ENCODE measurements at places on chromosomes 2 and 18.

DNA sequence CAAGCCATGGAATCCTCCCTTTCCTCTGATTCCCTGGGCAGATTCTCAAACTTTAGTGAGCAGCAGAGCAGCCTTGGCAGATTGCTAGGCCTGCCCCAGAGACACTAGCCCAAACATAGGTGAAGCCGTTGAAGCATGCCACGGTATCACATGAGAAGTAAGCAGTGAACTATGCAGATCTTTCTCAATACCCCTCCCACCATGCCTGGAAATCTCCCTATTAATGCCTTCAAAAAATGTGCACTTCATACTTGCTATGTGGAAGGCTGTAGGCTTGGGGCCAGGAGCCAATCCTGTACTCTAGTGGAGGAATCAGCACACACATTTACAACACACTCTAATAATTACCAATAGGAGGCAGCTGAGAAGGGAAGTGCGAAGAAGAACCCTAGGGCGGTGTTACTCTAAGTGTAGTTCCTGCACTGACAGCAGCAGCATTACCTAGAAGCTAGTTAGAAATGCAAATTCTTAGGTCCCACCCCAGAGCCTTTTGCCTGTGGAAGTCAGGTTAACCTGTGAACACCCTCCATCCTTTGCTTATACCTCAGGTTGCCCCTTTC lies 305.1 kb upstream of the SPRED2 start:
- DNase-seq, result no peak

DNA sequence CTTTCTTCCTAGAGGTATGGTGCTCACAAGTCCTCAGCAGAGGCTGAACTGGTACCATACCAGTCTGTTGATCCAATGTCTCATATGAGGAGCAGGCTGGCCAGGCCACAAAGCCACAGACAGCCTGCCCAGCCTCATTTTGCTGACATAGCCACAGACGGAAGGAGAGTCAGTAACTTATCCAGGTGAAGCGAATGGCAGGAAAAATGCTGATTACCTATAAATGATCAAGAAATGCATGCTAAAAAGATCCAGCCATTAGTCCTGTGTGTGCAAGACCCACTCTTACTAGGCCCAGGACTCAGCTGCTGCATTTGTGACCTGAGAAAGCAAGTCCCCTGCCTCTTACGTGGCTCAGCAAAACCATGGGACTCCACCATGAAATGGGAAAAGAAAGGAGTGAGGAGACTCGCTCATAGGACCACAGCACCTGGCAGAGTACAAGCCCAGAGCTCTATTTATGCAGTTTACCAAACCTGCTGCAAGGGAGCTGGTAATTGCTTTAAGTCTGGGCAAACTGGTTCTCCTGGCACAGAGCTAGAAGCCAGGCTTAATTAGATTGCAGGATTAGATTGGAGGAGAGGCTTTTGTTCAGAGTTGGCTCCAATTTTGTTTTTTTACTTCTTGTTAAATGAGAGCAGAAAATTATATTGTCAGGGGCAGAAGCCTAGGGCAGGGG lies 19.0 kb downstream of the RHOB start:
- peak; percentile 17 for DNase-seq

DNA sequence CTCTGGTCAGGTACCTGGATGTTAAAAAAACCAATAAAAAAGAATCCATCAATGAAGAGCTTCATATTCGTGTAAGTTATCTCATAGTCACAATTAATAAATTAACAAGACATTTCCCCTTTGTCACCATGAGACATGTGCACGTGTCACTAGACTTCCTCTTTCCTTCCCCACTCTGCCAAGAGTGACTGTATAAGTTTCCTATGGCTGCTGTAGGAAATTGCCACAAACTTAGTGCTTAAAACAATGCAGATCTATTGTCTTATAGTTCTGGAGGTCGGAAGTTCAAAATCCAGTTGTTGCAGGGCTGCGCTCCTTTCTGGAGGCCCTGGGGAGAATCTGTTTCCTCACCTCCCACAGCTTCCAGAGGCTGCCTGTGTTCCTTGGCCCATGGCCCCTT lies 35.8 kb downstream of the SLC9A4 start:
- no peak for DNase-seq

- DNase-seq, result no peak
Measured at GRCh38 chr2:160142472-160142871, 57.6 kb downstream of the ITGB6 start.

DNA sequence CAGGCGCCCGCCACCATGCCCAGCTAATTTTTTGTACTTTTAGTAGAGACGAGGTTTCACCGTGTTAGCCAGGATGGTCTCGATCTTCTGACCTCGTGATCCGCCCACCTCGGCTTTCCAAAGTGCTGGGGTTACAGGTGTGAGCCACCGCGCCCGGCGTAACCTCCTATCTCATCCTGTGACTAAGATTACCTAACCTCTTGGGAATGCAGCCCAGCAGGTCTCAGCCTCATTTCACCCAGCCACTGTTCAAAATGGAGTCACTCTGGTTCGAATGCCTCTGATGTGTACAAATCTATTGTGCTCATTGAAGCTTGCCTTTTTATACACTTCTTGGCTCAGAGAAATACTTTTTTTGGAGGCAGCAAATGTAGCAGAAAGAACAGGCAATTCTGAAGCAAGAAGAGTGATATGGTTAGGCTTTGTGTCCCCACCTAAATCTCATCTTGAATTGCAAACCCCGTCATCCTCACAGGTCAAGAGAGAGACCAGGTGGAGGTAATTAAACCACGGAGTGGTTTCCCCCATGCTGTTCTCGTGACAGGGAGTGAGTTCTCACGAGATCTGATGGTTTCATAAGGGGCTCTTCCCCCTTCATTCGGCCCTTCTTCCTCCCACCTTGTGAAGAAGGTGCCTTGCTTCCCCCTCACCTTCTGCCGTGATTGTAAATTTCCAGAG lies 60.6 kb downstream of the SLC4A3 start:
- DNase-seq, result no peak

DNA sequence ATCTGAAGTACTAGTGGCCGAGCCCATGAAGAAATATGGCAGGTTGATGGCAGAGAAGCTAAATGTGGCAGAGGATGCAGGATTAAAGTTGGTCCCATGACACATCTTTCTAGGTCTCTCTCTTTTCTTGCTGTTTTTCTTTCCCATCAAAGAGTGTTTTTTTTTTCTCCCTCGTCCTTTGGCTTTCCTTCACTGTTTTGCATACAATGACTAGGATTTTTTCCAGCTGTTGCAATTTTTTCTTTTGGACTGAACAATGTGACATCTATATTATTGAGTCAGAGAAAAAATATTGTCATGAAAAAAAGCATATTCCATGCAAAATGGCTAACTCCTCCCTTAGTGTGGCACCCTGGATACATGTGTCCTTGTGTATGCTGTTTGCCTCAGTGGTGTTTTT lies 939.5 kb upstream of the FANCL start:
- no peak for DNase-seq

DNA sequence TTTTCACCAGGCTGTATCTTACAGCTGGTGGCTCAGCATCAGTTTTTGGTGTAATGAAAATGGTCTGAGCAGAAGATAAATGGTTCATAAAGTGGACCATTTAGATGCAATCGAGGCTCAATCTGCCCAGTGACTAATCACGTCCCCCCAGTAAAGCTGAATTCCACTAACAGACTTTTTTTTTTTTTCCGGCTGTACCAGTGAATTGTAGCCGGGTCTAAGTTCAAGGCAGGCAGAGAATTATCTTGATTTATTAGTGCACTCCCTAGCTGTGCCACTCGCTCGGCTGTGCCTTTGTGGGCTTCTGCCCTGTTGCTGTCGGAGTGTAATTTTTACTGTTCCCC lies 215.1 kb upstream of the POU3F3 start:
- DNase-seq, result no peak

DNA sequence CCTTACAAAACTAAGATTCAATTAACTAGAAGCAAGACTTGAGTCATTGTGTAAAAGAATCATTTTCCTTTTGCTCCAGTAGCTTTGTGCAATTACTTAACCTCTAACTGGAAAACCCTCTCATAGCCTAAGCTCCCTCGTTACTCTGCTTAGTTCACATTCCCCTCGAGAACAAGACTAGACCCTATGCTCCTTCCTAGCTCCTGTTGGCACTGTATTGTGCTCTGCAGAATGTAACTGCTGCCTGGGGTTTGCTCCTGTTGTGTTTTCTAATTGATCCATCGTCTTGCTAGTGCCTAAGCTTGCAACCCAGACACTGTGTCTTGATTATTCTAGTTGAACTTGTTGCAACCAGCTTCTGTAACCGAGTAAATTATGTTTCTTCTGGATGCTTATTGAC lies 347.0 kb downstream of the ZNF804A start:
- DNase-seq, result no peak

- no peak for DNase-seq
Measured at GRCh38 chr2:78077633-78078032, 555.5 kb upstream of the LRRTM4 start.

DNA sequence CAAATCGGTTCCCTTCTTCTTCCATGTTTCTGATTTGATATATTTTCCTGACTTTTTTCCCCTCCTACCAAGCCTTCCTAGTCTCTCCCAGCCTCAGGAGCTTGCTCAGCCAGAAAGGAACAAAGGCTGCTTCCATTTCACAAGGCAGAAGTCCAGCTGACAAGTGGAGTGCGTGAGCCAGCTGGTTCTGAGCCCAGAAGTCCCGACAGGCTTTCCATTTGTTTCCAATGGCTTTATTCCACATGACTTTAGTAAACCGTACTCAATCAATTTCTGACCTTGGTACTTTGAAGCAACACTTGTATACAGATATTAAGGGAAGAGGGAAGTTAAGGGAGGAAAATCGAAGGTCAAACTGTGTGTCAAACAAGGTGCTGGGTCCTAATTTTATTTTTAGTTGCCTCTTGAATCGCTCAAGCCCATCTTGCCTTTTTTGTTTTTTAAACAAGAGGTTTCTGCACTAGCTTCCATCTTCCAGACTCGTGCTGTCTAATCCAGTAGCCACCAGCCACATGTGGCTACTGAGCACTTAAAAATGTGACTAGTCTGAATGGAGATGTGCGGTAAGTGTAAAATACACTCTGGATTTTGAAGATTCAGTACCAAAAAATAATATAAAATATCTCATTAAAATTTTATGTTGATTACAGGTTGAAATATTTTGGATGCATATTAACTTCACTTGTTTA lies 36.2 kb downstream of the WIPF1 start:
- DNase-seq, result peak; percentile 94

- no peak for DNase-seq
Measured at GRCh38 chr2:80007777-80008503, 296.6 kb downstream of the LRRTM1 start.

DNA sequence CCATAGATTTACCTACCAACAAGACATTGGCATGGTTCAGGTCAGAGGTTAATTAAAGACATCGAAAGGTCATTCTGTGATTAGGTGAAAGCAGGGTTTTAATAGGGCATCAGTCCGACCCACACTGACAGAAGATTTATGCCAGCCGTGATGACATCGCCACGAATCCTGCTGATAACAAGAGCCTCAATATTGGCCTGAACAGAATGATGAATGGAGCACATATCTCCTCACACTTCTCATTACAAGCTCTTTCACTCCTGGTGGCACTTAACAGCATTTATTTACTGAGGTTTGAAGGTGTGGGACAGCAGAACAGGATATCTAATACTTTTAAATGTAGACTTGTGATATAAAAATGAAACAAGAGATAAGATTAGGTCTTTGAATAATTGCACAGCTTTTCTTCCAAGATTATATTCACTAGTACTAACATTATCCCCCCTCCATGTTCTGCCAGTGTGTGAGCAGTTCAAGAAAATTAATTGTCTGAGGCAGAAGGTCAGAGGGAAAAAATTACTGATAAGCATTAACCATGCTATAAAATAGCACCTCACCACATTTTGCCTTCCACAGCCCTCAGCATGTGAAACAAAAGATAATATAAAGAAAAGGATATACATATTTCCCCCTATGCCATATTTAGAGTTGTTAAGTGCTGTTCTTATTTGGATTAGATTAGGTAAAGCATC lies 23.1 kb upstream of the INSIG2 start:
- no peak for DNase-seq

DNA sequence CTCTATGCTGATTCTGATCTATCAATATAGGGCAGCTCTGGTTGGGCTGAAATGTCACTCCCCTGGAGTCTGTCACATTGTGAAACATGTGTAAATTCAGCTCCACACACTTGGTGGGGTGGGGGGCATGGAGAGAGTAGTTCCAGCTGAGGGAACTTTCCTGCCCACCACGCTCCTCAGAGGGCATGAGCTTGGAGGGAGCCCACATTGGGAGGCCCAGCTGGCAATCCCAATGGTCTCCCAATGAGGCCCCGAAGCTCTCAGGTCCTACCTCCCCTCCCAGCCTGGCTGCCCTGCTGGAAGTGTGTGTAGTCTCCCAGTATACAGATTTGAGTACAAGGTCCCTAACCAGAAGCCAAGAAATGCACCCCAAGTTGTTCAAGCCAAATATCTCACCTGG lies 31.5 kb downstream of the GYPC start:
- DNase-seq, result no peak

- DNase-seq, result no peak
Measured at GRCh38 chr2:72431737-72432136, 284.1 kb upstream of the CYP26B1 start.

DNA sequence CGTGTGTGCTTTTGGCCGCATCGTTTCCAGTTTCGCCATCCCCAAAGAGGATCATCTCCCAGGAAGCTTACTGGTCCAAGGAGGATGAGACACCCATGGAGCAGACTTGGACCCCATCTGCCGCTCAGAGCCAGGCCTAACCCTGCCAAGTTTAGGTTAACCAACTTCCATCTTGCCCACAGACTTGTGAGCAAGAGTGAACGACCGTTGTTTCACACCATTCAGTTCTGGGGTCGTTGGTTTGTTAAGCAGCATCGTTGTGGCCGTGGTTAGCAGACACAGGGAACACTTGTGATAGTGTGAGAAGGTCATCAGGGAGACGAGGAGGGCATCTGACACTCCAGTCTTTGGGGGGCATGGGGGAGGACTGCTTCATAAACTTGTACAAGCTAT lies 15.1 kb downstream of the IL1R2 start:
- no peak for DNase-seq

DNA sequence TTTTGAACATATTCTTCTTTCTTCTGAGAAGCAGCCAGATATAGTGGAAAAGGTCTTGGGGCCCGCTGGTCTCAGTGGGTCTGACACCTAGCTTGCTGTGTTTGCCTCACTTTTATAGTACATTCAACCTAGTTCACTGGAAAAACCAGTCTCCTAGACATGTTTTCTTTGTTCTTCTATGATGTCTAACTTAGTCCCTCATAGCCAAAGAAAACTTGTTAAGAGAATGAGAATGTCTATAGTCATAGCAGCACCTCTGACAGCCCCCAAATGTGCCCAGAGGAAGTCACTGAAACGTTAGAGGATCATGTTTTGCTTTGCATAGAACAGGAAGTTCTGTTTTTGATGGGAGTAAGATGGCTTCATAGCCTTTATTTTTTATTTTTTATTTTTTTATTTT lies 40.3 kb downstream of the TNFRSF11A start:
- no peak for DNase-seq

GRCh38 chr2:2472881-2473280 lies 141.8 kb upstream of the MYT1L start:
- DNase-seq, result no peak

- no peak for DNase-seq
Measured at GRCh38 chr2:142217804-142218203, 87.0 kb upstream of the LRP1B start.

- peak; percentile 21 for DNase-seq
Measured at GRCh38 chr2:241507430-241508239, 749 bp downstream of the STK25 start.

GRCh38 chr2:118980573-118980972 lies 38.6 kb downstream of the MARCO start:
- DNase-seq, result no peak

Data from NCI-H1092 treated with DMSO at 0.1 percent for 48 hours (cell line).